ENCODE measurements at places on chromosomes 11 and 22.
A peak's percentile ranks its signal among the peaks of the same experiment; 100 is the strongest.

GRCh38 chr11:81241672-81242275 is 1491.9 kb downstream of the FAM181B start:
- no peak for DNase-seq

- DNase-seq: no peak
These were observed 8.9 kb upstream of the SAMM50 start for GRCh38 chr22:43946384-43946667.

DNA sequence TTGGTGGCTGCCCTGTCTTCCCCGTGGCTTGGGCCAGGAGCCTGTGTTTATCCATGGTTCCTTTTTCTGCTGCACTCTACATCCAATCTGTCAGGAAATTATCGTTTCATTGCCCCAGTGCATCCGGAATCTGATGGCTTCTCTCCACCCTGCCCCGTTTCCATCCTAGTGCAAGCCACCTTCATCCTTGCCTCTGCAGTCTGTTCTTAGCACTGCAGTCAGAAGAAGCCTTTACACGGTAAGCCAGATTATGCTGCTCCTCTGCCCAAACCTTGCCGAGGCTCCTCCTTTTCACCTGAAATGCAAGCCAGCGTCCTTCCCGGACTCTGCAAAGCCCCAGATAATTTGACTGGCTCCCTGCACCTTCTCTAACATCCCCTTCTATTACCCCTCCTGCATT is 45.1 kb downstream of the PARVG start:
- no peak for DNase-seq

GRCh38 chr11:60500276-60500910 is 7.8 kb downstream of the MS4A12 start:
- DNase-seq: no peak

DNA sequence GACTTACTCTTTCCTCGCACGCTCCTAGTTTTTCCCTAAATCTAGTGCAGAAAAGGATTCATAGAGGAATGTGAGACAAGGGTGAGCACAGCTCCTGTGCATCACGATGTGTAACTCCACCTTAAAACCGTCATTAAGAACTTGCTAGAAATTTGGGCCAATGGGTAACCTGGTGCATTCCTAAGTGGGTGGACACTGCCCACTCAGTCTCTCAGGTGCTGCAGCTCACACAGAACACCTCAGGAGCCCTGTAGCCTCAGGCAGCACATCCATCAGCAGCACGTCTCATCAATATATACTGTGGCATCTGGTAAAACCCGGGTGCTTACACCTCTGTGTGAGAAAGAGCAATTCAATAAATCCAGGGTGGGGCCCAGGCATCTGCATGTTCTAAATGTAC is 12.4 kb downstream of the POU2AF3 start:
- no peak for DNase-seq

- DNase-seq: no peak
These were observed 49.2 kb downstream of the APOL3 start for GRCh38 chr22:36111316-36111715.

DNA sequence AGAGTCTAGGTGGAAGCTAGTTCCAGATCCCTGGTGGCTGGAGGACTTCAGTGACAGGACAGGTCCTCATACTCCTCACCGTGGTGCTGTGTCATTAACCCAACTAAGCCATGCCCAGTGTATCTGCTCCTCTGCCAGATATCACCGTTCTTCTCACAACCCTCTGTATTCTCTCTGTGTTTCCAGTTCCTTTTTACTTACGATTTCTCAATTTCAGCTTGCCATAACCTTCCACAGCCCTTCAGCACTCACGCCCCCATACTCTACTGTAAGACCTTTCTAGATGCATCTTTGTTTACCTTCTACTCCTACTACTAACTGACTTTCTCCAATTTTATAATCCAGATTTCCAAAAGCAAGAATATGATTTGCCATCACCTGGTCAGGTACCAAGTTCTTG is 26.1 kb upstream of the RIC3 start:
- DNase-seq: no peak

DNA sequence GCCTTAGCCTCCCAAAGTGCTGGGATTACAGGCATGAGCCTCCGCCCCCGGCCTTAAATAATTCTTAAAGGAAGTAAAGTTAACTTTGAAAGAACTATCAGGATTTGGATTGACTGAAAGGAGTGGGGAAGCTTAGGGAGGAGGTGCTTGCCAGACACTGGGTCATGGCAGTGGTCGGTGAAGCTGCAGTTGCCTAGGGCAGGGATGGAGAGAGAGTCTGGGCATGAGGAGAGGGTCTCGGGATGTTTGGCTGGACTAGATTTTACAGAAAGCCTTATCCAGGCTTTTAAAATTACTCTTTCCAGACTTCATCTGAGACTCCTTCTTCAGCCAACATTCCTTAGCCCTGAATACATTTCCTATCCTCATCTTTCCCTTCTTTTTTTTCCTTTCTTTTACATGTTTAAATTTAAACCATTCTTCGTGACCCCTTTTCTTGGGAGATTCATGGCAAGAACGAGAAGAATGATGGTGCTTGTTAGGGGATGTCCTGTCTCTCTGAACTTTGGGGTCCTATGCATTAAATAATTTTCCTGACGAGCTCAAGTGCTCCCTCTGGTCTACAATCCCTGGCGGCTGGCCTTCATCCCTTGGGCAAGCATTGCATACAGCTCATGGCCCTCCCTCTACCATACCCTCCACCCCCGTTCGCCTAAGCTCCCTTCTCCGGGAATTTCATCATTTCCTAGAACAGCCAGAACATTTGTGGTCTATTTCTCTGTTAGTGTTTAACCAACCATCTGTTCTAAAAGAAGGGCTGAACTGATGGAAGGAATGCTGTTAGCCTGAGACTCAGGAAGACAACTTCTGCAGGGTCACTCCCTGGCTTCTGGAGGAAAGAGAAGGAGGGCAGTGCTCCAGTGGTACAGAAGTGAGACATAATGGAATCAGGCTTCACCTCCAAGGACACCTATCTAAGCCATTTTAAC is at the start of gene NNMT:
NNMT (plus strand) TSS at position 724 of the 929 bp plus-strand sequence; CDS start at position 882, 158 bp downstream.
- peak; percentile 29 for DNase-seq

DNA sequence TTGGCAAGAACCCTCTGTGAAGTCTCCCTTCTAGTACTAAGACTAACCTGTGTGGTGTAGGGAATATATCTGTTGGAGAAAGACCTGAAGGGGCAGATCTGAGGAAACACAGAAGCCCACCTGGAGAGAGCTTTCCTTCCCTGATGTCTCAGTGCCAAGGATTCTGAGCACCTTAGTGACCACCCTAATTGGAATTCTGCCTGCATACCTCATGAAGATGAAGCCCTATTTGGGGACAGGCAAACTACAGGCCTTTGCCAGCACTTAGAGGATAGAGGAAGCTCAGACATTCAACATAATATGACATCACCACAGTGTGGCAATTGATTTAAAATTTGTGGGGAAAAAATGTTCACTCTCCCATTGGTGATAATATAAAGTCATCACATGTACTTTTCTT is 766.2 kb upstream of the KIRREL3 start:
- no peak for DNase-seq

- no peak for DNase-seq
These were observed 46.5 kb upstream of the THY1 start for GRCh38 chr11:119469506-119469905.
